ENCODE measurements at places on chromosomes 5 and 9.

DNA sequence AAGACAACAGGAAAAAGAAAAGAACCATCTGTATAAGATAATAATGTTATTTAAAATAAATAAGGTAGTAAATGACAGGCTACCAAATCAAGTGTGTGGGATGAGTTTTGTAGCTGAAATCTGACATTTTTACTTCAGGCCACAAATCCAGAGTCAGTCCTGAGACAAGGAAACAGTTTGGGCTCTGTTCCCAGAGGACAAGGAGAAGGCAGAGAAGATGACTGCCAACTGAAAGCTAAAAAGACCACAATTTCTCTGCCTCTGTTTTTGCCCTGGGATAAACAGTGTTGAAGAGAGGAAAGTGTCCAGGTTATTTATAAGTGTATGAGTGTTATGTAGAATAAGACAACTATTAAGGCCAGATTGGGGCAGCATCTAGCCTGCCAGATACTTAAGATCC is 180.5 kb downstream of the NFIB start:
- no peak for DNase-seq

DNA sequence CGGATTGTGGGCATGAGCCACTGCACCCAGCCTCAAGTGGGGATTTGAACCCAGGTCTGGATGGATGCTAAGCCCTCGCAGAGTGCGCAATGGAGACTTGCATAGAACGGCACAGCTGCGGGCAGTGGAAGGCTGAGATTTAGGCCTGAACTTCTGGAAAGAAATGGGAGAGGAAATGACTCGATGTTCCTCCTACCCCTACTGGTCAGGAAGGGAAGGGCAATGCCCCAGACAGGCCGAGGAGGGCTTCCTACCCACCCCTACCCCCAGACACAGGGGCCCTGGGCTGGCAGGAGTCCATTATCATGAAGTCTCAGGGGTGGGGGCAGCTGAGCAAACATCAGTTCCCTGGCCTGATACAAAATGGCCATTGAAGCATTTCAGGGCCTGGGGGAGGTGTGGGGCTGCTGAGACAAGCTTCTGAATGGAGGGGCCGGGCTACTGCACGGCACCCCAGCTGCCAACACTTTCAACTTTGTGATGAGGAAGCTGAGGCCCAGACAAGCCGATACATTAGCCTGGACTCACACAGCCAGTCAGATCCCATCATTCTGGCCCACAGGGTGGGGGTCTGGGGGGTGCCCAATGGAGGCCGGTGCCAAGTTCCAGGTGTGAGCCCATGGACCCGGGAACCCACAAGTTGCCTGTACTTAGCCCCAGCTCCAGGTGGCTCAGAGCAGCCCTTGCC is 13.5 kb upstream of the WDR38 start:
- no peak for DNase-seq

DNA sequence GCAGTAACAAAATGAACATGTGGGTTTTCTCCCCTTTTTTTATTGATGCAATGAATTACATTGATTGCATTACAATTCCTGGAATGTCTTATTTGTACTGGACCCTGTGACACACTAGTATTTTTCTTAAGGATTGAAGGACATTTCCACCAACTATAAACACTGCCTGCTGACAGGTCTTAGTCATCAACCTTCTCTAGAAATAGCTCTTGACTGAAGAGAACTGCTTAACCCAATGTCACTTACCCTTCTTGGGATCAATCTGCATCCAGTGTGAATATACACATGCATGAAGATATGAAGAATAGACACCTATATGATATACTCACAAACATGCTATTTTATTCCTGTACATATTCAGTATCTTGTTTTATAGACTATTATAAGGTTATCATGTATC is 130.6 kb downstream of the FBXO38 start:
- DNase-seq, result no peak

DNA sequence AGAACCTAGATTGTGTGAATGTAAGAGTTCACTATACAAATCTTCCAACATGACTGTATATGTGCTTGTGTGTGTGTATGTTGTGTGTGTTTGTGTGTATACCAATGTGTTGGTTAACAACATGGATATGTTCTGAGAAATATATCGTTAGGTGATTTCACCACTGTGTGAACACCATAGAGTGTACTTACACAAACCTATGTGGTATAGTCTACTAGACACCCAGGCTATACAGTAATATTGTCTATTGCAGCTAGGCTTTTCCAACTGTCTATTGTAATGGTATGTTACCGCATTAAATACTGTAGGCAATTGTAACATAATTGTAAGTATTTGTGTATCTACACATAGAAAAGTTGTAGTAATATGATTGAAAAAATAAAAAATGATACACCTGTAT is 959.2 kb upstream of the SEMA6A start:
- no peak for DNase-seq

GRCh38 chr5:56468277-56468676 is 235.1 kb upstream of the ANKRD55 start:
- no peak for DNase-seq

GRCh38 chr5:138903130-138903775 is 28.1 kb upstream of the LRRTM2 start:
- DNase-seq, result no peak

- no peak for DNase-seq
Measured at GRCh38 chr5:173831196-173831914, 56.8 kb upstream of the CPEB4 start.

Measured in NB4 (cell line).